Chondrocyte (in vitro differentiated cells): ENCODE measurements at places on chromosomes 4 and X. TPM values are rescaled to one million over a fixed set of nuclear protein-coding genes. Genes with fewer than 3 reads are reported as not detected.

The PABPC1L2A gene
- not detected in 3 replicates for total RNA-seq

- no peak for DNase-seq
Observed at GRCh38 chr4:9989918-9990635, 31.2 kb downstream of the SLC2A9 start.

DNA sequence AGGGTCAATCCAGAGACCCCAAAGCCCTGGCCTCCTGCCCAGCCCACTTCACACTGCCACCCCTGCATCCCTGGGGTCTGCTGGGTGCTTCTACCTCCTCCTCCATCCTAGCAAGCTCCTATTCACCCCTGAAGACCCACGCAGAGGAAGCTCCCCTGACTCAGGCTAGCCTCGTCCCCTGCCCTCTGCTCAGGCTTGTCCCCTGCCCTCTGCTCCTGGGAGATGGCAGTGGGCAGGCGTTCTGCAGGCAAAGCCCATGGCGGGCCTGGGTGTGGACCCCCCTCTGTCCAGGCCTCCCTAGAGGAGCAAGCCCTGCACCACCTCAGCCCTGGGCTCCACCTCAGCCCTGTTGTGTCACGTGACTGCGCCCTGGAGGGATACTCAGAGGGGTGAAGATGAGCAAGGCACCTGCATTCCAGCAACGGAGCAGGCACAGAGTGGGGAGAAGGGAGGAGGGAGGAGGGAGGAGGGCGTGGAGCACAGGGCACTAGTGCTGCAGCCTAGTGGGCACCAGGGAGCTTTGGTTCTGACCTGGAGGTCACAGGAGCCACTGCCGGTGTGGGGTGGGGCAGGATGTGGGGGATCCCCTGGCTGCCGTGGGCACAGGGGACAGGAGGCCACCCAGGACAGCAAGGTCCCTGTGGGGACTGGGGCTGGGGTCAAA is 27.6 kb upstream of the FGFR3 start:
- DNase-seq: no peak

The EXOC1L gene
- not detected in 3 replicates for total RNA-seq

GRCh38 chr4:149836546-149836945 is 20.9 kb upstream of the IQCM start:
- no peak for DNase-seq
